ENCODE measurements at places on chromosomes 3 and 15.

GRCh38 chr3:142029791-142030190 is 119.6 kb downstream of the TFDP2 start:
- no peak for DNase-seq

DNA sequence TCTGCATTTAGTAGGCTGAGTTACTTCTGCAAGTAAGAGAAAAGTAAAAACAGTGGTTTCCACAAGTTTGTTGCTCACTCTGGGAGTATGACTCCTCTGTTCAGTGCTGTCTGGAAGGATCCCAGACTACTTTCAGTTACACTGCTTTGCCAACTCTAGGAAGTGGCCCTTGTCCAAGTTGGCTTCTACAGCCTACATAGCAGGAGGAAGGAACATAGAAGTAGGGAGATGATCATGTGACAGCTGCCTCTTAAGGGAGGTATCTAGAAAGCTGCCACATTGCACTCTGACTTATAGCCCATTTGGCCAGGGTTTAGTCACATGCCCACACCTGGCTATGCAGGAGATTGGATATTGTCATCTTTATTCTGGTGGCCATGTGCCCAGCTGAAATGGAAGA is 298.1 kb downstream of the NSUN3 start:
- DNase-seq, result no peak

DNA sequence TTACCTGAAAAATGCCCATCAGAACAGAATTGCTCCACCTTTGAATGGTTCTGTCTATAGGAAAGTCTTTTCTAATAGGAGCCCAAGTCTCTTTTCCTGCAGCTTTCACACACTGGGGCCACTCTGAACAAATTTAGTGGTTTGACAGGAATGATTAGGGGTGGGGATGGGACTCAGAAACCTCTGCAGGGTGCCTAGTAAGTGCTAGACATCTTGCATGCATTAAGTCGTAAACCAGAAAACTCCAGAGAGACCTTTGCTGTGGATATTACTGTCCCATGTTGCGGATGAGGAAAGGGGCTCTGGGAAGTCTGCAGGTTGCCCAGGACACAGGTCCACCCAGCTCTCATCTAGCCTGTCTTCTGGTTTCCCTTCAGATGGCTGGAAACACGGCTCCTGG is 189.7 kb downstream of the OPA1 start:
- DNase-seq, result no peak

DNA sequence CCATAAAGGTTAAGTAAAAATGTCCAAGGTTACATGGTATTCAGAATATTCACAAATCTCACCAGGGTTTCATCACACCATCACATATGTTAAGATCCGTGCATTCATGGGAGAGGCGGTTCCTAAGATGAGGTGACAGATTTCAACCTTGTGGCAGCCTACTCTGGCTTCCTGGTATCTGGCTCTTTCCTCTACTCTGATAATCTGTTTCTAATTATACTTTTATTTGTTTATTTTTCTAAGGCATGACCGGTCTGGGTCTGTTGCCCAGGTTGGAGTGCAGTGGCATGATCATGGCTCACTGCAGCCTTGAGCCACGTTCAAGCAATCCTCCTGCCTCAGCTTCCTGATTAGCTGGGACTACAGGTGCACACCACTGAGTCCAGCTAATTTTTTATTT is 34.4 kb downstream of the RAF1 start:
- DNase-seq, result no peak

- no peak for DNase-seq
These were observed 600.8 kb upstream of the ZNF385D start for GRCh38 chr3:22351806-22352205.

- DNase-seq, result no peak
These were observed 127.9 kb upstream of the STT3B start for GRCh38 chr3:31404871-31405270.

GRCh38 chr15:66721020-66721419 is 19.0 kb downstream of the SMAD6 start:
- DNase-seq, result no peak

- no peak for DNase-seq
These were observed 104.7 kb downstream of the HMG20A start for GRCh38 chr15:77525400-77525811.

DNA sequence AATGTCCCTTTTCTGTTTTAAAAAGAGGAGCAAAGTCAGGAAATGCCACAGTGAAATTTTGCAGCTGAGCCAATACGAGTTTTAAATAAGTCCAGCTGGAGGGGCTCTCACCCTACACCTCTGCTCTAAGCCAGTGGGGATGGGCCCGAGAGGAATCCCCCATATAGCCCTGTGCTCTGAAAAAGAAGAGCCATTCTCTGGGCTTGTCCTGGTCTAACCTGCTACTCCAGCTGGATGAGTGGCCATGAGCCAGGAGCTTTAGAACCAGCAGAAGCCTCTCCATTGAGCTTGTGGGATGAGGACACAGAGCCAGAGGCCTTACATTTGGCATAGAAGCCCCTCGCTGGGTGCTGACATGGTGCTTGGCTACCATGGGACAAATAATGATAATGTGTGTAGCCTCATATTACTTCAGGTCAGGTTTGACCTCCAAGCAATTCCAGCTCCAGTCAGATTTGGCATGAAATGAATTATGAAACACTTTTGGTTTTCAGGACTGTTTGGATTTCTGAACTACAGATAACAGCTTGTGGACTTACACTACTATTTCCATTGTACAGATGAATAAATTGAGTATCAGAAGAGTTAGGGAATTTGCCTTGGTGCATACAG is 172.4 kb downstream of the CHST2 start:
- DNase-seq, result no peak

- peak; percentile 34 for DNase-seq
These were observed 165.0 kb downstream of the ABHD5 start for GRCh38 chr3:43855674-43856299.

DNA sequence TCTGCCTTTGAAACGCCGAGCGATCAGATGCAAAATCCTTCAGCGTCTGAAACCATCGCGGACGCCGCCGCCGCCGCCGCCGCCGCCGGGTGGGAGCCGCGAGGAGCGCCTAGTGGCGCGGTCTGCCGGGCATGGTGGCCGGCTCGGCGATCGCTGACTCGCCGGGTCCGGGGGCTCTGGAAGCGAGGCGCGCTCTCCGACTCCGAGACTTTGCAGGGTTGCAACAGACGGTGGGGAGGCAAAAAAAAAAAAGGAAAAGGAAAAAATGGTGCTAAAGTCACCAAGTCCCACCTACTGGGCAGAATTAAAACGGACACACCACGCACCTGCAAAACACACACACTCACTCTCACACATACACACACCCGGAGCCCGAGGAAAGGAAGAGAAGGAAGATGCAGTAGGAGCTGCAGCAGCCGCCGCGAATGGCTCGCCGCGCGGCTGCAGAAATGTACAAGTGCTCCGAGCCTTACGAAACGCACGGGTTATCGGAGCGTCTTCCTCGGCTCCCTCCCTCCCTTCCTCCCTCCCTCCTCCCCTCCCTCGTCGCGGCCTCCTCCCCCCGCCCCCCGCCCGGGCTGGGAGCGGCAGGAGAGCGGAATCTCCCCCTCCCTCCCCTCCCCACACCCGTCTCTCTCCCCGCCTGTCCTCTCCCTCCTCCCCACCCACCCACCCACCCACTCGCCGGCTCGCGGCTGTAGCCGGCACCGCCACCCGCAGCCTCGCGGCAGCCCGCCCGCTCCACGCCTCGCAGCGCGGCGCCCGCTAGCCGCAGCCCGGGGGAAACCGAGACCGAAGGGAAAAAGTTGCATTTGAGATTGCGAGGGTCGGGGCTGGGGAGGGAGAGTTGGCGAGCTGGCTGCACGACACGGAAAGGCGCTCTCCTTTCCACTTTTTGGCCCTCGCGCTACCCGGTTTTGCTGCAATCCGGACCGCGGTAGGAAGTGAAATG is at the start of gene NTRK3:
NTRK3 (minus strand) TSS at position 461 of the 952 bp plus-strand sequence. CDS start 586 bp downstream, outside the sequence.
- no peak for DNase-seq

DNA sequence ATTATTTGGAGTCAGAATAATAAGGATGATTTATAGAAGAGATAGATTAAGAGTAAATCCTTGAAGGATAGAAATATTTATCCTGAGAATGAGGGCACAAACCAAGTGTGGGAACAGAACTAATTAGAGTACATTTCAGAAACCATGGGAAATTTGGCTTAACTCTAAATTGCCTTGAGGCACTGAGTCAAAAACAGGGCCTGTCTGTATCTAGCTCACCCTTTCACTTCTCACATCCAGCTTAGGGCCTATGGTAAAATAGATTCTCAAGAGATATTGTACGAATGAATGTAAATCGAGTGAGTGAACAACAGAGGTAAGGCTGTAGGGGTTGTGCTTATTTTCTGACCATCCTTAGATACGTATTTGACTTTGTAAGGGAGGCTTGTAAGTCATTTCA is 586.1 kb upstream of the DPPA4 start:
- no peak for DNase-seq

DNA sequence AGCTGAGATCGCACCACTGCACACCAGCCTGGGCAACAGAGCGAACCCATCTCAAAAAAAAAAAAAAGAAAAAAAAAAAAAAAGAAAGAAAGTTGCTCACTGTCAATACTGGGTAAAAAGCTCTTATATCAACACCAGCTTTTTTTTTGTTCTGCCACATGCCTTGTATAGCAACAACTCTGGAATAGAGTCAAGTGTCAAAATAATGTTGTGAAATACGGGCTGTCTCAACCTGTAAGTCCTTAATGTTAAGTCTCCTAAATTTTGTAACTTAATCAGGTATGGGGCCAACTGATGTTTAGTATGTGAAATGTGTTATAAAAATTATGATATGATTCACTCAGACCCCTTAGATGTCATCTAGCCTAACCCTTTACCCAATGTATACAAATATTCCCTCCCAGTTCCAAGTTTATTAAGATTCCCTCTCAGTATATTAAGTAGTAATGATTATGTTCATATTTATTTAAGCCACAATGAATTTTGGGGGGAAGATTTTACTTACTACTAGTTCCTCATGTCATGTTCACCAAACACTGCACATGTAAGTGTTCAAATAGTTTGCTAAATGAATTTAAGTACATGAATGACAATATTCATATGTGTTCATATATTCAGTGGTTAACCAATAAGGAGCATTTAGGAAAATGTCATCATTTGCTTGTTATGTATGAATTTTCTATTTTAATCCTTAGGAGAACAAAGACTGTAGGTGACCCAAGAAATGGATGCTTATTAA is 52.2 kb downstream of the GPR160 start:
- DNase-seq, result no peak

DNA sequence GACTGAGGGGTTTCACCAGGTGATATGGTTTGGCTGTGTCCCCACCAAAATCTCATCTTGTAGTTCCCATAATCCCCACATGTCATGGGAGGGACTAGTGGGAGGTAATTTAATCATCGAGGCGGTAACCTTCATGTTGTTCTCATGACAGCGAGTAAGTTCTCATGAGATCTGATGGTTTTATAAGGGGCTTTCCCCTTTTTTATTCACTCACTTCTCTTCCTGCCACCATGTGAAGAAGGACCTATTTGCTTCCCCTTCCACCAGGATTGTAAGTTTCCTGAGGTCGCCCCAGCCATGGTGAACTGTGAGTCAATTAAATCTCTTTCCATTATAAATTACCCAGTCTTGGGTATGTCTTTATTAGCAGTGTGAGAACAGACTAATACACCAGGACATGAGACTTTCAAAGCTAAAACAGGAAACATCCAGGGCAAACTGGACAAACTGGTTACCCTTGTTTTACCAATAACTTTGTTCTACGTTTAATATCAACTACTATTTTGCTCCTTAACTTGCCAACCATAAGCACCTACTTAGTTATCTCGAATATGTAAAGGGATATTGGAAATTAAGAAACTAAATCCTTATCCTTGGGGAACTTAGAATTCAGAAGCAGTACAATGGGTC is 98.2 kb downstream of the MYH15 start:
- no peak for DNase-seq

- no peak for DNase-seq
These were observed 5.9 kb upstream of the ITPKA start for GRCh38 chr15:41487802-41488201.

DNA sequence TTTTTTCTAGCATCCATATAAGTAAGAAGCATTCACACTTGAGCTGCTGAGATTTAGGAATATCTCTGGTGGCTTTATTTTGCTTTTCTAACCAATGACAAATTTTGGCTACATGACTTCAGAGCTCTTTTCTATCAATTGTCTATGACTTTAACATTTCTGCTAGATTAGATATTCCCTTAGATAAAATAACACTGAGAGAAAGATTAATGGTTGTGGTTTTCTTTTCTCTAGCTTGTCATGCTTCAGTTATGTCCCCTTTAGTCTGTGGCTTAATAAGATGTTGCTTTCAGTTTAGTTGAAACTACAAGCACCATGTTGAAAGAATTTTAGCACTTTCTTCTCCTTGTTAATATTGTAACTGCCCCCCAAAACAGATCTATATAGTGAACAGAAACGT is 665.6 kb upstream of the CCDC54 start:
- DNase-seq, result no peak

DNA sequence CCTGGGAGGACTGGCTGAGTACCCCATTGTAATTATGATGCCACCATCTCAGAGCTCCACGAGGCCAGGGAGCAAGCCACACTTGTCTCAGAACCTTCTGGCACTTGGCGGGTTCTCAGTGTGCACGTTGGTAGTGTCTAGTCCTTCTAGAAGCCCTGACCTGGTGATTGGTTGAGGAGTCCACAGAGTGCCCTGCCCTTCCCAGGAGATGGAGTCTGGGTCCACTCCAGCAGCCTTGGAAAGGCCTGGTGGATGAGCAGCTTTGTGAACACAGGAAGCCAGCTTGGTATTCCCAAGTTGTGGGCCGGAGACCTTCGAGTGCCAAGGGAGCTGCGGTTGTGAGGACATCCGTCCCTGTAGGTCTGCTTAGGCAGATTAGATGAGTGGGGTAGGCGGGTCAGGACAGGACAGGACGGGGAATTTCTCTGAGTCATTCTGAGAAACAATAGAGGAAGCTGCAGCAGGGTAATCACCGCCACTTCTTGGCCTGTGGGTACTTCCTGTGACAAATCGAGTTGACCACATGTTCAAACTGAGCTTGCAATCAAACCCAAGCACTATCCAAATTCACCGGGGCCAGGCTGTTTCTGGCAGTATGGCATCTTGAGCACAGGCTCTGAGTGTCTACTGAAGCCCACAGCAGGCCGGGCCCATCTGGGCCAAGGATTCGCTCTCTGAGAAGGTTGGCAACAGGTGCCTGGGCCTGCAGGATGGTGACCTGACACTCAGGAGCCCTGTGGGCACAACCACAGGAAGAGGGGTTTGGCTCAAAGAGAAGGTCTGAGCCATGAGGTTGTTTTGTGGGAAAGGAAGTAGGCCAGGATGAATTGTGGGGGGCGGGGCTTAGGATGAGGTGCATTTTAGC is 71.5 kb upstream of the PLXNA1 start:
- no peak for DNase-seq
